ENCODE measurements at places on chromosomes 3 and 15. TPM values are rescaled to one million over a fixed set of nuclear protein-coding genes. Genes with fewer than 3 reads are reported as not detected.

The SAXO2 gene
- total RNA-seq = 13.8 TPM

The CDV3 gene
- total RNA-seq = 71.0 TPM

The IMPG2 gene
- 2.4 TPM for total RNA-seq

The OR5K2 gene
- not detected for total RNA-seq

The PPP1R14D gene
- not detected for total RNA-seq

The SKOR1 gene
- total RNA-seq = 14.9 TPM

The PATL2 gene
- 1.1 TPM for total RNA-seq

The SV2B gene
- total RNA-seq = 51.8 TPM

The SMCO1 gene
- not detected for total RNA-seq

The KIF23 gene
- total RNA-seq = 14.9 TPM

The NUSAP1 gene
- 50.7 TPM for total RNA-seq

The ALAS1 gene
- 34.6 TPM for total RNA-seq

The COL8A1 gene
- 1.1 TPM for total RNA-seq

The ADGRG7 gene
- total RNA-seq = not detected

The GPR62 gene
- 0.18 TPM for total RNA-seq

The C3orf18 gene
- total RNA-seq = 15.8 TPM

The SMAD6 gene
- total RNA-seq = 10.8 TPM

The ITIH1 gene
- total RNA-seq = 0.18 TPM

The SMARCC1 gene
- 65.0 TPM for total RNA-seq

The ATP1B3 gene
- 43.1 TPM for total RNA-seq

The IL17RB gene
- 14.2 TPM for total RNA-seq

The OSBPL10 gene
- 9.2 TPM for total RNA-seq

The EOMES gene
- 55.9 TPM for total RNA-seq
